ENCODE measurements at places on chromosomes 6 and 20.

DNA sequence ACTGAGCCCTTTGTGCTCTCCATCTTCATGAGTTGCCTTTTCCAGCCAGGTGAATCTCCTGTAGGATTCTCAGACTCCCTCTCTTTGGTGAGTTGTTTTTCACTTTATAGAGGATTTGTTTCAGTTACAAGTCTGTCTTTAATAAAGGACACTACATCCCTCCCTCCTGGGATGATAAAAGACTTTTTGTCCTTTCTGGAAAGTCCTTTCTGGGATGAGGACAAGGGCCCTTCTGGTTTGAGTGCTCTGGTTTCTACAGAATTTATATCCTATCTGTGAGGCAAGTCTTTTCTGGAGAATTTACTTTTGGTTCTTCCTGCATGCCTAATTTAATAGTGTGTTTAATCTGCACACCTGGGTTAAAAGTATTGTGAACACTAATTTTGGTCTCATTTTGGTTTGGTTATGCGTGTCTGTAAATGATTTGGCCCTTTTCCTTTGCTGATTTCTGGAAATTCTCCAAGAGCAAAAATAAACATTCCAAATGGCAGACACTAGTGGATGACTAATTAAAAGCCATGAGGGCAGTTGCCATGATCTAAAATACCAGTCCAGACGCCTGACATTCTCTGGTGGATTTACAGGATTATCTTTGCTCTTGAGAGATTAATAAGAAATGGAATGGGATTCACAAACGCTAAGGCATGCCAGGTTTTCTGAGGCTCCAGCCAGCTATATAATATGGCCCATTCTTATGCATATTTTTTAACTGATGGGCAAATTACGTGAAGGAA is 44.8 kb downstream of the TCP11 start:
- no peak for DNase-seq

DNA sequence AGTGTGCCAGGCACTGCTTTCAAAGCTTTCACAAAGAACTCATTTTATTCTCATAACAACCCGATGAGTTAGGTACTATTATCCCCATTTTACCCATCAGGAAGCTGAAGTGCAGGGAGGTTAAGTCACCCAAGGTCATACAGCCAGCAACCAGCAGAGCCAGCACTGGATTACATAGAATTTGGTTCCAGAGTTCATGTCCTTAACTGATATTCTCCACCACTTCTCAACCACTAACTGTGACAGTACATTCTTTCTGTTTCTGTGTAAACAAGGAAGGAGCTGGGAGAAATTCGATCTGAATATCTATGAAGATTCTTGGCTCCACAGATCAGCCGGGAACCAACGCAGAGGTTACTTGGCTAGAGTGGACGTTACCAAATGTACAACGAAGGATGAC is 98.0 kb downstream of the KIF16B start:
- DNase-seq, result no peak

- no peak for DNase-seq
Observed at GRCh38 chr20:59082981-59083380, 40.4 kb upstream of the PRELID3B start.

- no peak for DNase-seq
Observed at GRCh38 chr6:33652002-33652401, 30.9 kb downstream of the ITPR3 start.

- no peak for DNase-seq
Observed at GRCh38 chr6:63447134-63447533, 125.1 kb upstream of the LOC128125822 start.

GRCh38 chr20:48035961-48036731 is 250.9 kb upstream of the SULF2 start:
- no peak for DNase-seq

DNA sequence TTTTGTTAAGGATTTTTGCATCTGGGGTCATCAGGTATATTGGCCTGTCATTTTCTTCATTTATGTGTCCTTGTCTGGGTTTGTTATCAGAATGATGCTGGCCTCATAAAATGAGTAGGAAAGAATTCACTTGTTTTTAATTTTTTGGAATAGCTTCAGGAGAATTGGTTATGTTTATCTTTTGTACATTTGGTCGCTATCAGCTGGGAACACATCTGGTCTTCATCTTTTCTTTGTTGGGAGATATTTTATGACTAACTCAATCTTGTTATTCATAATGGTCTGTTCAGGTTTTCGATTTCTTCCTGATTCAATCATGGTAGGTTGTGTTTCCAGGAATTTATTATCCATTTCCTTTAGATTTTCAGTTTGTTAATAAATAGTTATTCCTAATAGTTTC is 207.5 kb upstream of the ASCC3 start:
- DNase-seq, result no peak

DNA sequence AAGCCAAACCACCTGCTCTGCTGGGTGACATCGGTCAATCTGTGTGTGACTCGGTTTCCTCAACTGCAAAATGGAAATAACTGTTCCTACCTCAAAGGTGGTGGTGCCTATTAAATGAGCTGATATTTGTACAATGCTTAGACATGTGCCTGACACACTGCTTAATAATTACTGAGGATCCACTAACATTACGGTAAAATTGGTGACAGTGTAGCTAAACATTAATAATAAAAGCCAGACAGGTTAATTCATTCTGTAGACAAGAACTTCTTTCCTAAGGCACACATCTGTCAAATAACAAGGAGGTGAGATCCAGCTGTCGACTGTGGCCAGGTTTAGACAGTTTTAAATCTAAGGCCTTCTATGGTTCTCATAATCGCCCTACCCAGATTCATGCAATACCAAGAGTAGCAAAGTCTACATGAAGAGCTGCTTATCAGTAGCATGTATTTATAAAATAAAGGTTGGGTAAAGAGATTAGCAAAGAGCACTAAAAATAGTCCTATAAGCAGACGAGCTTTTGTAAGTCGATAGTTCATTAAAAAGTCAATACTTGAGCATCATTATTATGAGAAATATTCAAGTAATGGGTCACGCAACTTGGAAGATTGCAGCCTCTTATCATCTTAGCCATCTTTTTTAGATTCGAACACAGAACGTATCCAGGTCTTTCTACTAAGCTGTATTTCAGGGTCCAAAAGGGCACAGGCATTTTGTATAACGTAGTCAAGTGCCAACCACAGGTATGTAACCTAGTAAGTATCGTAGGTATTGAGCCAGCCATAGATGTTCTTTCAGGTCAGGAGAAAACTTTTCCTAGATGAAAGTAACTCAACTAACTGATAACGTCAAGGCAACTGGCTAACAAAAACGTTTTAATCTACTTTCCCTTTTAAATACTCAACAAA is 3.2 kb downstream of the CNKSR3 start:
- DNase-seq, result no peak

GRCh38 chr6:107152638-107153430 is 37.5 kb upstream of the BEND3 start:
- no peak for DNase-seq

DNA sequence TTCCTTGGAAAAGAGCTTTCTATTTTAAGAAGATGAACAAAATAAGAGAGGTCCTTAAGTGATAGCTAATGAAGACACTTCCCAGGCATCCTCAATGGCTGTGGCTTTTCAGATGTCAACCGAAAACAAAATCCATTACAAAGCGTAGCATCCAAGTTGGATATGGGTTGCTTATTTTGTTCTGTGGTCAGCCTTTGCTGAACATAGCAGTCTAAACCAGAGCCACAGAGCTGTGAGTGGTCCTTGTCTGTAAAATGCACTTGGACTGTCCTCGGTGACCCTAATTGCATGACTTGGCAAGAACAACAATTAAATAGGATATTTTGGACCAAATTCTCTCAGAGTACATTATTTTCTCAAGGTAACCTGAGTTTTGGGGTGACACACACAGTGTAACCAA is 10.4 kb upstream of the BFSP1 start:
- no peak for DNase-seq

GRCh38 chr6:132512342-132512637 is 626 bp downstream of the STX7 start:
- no peak for DNase-seq

GRCh38 chr6:43629104-43629504 is at the start of gene GTPBP2:
Gene GTPBP2, minus strand, starts transcription at chr6:43629264. Its CDS starts 102 bp downstream, at chr6:43629162.
- DNase-seq, result peak; percentile 99

GRCh38 chr20:64184795-64185194 is 20.5 kb downstream of the MYT1 start:
- DNase-seq, result no peak

- no peak for DNase-seq
Observed at GRCh38 chr20:43472671-43473380, 15.1 kb downstream of the SRSF6 start.

- no peak for DNase-seq
Observed at GRCh38 chr20:49349694-49350252, 71.9 kb upstream of the ZNFX1 start.

GRCh38 chr20:44111712-44112335 is 75.2 kb downstream of the JPH2 start:
- no peak for DNase-seq

- DNase-seq, result no peak
Observed at GRCh38 chr6:89297695-89298351, 17.3 kb downstream of the GABRR2 start.

GRCh38 chr6:106886081-106886843 is 88.3 kb downstream of the CD24 start:
- no peak for DNase-seq

GRCh38 chr6:72151742-72152141 is 265.4 kb downstream of the RIMS1 start:
- no peak for DNase-seq

DNA sequence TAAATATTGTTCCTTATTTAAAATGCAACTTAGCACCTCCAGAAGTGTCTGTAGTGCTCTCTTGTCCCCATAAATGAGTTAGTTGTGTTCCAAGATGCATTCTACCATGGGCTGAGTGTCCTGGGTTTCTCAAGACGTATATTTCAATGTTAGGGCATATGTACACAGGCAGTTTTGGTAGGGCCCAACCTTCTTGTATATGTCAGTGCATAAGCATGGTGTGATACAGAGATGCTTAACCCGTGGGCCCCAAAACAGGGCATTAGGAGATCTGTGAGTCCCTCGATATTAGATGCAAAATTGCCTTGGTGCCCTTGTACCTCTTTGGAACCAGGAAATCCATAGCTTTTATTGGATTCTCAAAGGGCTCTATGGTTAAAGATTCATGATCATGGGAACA is 91.5 kb upstream of the HIVEP1 start:
- no peak for DNase-seq

- no peak for DNase-seq
Observed at GRCh38 chr6:38413102-38413800, 226.5 kb downstream of the BTBD9 start.

DNA sequence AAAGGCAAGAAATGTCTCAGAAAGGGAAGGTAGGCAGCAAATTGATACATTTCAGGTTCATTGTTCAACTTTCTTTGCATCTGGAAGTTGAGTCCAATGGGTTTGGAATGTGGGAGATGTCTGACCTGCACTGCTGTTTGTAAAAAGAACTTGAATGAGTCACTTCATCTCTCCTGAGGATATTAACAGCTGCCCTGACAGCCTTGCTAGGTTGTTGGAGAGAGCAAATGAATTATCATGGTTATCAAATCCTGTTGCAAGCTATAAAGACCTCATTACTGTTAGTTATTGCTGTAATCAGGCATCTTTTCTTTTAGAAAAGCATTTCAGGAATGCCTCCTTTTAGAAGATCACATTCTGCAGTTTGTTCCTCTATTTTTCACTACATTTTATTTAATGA is 23.0 kb upstream of the FLRT3 start:
- DNase-seq, result no peak

GRCh38 chr6:37495244-37495934 is 4.3 kb downstream of the CCDC167 start:
- no peak for DNase-seq

GRCh38 chr6:13687917-13688351 is 23.7 kb downstream of the RANBP9 start:
- DNase-seq, result no peak

DNA sequence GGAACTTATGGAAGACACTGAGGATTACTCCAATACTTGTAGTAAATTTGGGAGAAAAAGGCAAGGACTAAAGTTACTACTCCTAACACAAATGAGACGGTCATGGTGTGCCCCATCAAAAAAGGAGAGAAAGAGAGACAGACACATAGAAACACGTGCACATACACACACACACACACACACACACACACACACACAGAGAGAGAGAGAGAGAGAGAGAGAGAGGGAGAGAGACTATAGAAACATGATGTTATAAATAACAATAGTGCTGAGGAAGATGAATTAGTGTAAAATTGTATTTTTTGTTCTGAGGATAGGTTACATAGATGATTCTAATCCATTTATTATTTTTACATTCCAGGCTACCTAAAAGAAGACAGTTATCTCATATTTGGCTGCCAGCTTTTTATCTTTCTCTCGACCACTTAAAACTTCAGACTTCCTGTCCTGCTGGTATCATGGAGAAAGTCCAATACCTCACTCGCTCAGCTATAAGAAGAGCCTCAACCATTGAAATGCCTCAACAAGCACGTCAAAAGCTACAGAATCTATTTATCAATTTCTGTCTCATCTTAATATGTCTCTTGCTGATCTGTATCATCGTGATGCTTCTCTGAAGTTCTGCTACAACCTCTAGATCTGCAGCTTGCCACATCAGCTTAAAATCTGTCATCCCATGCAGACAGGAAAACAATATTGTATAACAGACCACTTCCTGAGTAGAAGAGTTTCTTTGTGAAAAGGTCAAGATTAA is 10.5 kb downstream of the PLN start:
- DNase-seq, result no peak

GRCh38 chr6:161237176-161237575 is 36.7 kb downstream of the AGPAT4 start:
- DNase-seq, result no peak

- DNase-seq, result no peak
Observed at GRCh38 chr20:61684583-61685235, 381.0 kb downstream of the TAF4 start.

DNA sequence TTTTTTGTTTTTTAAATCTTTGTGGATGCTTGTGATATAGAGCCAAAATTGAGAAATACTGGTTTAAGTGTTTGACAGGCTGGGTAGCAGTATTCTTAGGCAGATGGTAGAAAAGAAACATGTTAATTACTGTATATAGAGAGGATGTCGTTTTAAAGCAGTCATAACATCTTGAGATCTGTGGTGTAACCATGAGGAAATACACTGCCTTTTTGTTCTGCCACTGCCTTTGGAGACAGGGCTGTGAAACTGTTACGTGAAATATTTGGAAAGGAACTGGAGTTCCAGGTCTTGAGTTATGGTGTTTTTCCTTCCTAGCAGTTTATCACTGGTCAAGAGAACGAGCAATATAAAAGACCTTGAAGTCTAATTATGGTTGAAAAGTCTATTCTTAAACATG is 19.5 kb downstream of the STXBP5 start:
- DNase-seq, result no peak

DNA sequence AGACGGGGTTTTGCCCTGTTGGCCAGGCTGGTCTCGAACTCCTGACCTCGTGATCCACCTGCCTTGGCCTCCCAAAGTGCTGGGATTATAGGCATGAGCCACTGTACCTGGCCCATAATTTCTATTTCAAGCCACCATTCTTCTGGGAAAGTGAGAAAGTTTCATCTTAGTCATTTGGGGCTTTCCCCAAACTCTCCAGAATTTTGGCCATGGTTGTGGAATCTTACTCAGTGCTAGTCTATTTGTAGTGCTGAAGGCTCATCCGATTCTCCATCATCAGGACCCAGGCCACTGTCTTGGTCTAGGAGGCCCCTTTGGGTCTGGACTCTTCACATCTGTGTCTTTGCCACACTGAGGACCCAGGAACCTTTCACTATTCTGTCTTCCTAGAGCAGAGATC is 164.9 kb downstream of the EYA2 start:
- DNase-seq, result no peak

GRCh38 chr6:45741437-45742171 is 274.1 kb downstream of the CLIC5 start:
- DNase-seq, result no peak
